Iris pigment epithelial cell (primary cell): ENCODE measurements at places on chromosomes 12 and 14.

- peak; percentile 71 for DNase-seq
Measured at GRCh38 chr14:105398044-105398725, at the start of gene TEX22. TSS of gene TEX22 (plus strand) at chr14:105398538. CDS start at chr14:105399341, 803 bp downstream.

- DNase-seq = peak; percentile 6
Measured at GRCh38 chr12:127363392-127363791, 903.6 kb upstream of the TMEM132C start.

GRCh38 chr12:119175081-119175480, 3.6 kb upstream of the HSPB8 start:
- no peak for DNase-seq

DNA sequence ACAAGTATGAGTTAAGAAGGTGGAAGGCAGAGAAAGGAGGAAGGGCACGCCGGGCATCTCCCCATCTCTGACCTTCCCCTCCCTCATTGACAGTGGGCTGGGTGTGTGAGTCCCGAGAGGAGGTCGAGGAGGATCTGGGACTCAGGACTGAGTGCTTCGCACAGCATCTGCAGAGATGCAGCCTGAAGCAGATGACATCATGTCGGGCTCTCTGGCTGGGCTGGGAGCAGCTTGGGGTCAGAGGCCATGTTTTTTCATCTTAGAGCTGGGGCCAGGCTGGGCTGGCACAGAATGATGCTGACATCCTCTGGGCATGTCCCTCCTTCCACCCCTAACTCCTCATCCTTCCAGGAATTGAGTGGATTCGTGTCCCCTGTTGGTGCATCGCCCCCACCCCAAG, 43.5 kb downstream of the CMKLR1 start:
- no peak for DNase-seq

GRCh38 chr14:72774894-72775620, 118.8 kb downstream of the DPF3 start:
- no peak for DNase-seq

- no peak for DNase-seq
Measured at GRCh38 chr12:114407842-114408411, 2.0 kb upstream of the TBX5 start.

- DNase-seq = peak; percentile 36
Measured at GRCh38 chr12:14905269-14906004, 19.8 kb upstream of the MGP start.

DNA sequence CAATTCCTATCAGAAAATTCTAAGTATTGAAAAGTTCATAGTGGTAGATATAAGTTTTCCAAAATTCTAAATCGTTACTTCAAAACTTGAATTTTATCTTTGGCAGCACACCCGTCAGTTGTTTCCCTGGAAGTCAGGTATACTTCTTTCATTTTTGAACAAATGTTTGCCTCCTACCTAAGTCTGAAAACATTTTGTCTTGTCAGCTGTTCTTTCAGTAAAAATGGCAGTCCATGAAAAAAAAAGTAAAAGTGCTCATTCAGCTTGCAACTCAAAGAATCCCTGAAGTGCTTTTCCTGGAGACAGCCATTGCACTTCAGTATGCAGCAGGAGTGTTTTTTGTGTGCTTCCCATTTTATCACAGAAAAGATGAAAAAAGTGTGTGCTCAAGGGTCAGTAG, 130.1 kb upstream of the NEDD1 start:
- no peak for DNase-seq

GRCh38 chr12:116165036-116165425, 112.5 kb downstream of the MED13L start:
- DNase-seq = peak; percentile 83

- DNase-seq = no peak
Measured at GRCh38 chr12:128910629-128911028, 57.4 kb downstream of the GLT1D1 start.

GRCh38 chr12:38157933-38158401, 158.6 kb upstream of the ALG10B start:
- DNase-seq = no peak
